Spleen (tissue), 13 donors: ENCODE measurements at places on chromosomes 3 and 15. TPM values are rescaled to one million over a fixed set of nuclear protein-coding genes. Genes with fewer than 3 reads are reported as not detected.

DNA sequence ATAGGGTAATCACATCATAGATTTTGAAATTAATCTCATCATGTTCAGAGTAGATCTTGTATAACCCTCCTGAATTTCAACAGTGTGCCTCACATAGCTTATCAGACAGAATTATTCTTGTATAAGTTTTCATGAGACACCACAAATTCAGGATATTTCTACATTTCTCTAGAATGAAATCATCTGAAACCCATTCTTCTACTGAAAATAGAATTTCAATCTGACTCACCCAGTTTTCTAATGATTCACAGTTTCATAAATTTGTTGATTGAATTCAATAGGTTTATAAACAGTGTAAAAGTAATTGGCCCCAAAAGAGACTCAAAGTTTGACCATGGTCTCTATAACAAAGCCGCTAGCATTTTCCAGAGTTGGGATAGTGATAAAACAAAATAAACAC lies 1082.6 kb upstream of the EPHA6 start:
- no peaks in the 10 kb centered on the region for H3K4me1 ChIP-seq
- DNase-seq: no peak
- no peak overlapping the region for H3K27ac ChIP-seq

DNA sequence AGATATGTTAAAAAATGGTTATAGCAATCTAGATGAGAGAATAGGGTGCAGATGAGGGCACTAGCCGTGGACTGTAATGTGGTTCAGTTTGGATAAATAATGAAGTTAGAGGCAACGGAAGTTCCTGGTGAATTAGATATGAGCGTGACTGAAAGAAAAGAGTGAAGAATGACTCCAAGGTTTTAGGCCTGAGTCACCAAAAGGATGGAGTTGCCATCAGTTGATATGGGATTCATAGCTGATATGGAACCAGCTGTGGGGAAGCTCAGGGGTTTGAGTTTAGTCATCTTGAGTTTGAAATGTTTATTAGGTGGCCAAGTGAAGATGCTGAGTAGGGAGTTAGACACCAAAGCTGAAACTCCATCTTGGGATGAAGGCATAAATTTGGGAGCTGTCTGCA lies 66.2 kb downstream of the SSR3 start:
- no peak overlapping the region for H3K27ac ChIP-seq
- no peak overlapping the region for H3K4me3 ChIP-seq
- DNase-seq: no peak
- no peaks in the 10 kb centered on the region for H3K27me3 ChIP-seq
- peaks cover 16% of the 10 kb centered on the region for H3K4me1 ChIP-seq
- H3K36me3 ChIP-seq: no peaks in the 10 kb centered on the region

DNA sequence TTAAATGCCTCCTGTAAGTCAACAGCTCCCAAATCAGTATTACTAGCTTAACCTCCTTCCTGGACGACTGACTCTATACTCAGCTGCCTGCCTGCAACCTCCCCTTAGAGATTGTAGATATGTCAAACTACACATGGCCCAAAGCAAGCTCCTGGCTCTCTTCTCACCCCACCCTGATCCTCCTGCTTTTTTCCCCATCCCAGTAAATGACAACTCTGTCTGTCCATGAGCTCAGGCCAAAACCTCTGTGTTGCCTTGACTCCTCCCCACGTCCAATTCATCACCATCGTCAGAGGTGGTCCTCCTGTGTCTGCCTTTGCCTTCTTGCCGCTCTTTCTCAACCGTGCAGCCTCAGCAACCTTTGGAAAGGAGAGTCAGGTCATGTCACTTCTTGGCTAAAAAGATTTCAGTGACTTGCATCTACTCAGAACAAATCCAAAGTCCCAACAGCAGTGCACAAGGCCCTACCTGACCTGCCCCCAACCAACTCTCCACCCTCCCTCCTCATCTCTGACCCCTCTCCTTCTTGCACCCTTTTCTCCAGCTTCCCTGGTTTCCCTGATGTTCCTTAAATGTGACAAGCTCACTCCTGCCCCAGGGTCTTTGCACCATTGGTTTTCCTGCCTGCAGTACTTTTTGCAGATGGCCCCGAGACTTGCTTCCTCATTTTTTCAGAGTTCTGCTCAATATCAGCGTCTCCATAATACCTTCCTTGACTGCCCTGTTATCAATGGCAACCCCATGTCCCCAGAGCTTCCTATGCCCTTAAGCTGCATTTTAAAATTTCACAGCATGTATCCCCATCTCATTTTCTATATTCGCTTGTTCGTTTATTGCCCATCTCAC lies 52.8 kb downstream of the LSM3 start:
- no peak overlapping the region for H3K4me3 ChIP-seq
- H3K27ac ChIP-seq: no peak overlapping the region
- peaks cover 22% of the 10 kb centered on the region for H3K4me1 ChIP-seq
- no peaks in the 10 kb centered on the region for H3K27me3 ChIP-seq
- no peaks in the 10 kb centered on the region for H3K36me3 ChIP-seq
- no peak for DNase-seq

DNA sequence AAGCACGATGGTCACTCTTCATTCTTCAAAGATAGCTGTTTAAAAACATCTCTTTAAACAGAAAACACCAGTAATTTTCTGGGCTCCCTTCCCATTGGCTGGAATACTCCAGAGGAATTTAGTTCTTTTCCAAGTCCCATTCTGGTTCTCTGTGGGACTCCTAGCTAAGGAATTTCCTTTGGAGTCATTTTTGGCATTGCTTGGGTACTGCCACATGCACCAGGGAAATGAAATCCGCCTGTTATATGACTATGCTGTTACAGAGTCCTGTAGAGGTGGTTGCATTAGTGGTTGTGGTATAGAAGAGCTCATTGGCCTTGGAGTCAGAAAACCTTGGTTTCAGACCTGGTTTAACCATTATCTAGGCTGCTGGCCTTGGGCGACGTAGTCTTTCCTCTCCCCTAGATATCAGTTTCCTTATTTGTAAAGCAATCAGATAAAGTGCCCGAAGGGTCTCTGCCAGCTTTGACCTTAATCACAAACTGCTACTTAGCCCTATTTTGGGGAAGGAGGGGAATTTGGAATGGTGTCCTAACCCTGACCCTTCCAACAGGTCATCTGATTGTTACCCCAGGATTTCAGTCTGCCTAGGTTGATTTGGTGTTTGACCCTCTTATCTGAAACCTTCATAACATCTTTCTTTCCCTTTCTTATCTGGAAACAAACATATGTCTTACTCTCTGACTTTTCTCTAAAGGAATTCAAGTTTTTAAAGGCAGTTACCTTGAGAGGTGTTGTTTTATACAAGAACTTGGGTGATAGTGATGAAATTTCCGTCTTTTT lies 13.4 kb downstream of the RTP1 start:
- no peak overlapping the region for H3K4me3 ChIP-seq
- no peak for DNase-seq
- H3K4me1 ChIP-seq: no peaks in the 10 kb centered on the region

- DNase-seq: no peak
- H3K27ac ChIP-seq: no peak overlapping the region
- no peak overlapping the region for H3K4me3 ChIP-seq
- peaks cover 77% of the 10 kb centered on the region for H3K36me3 ChIP-seq
- H3K27me3 ChIP-seq: no peaks in the 10 kb centered on the region
- no peaks in the 10 kb centered on the region for H3K4me1 ChIP-seq
These were observed 31.1 kb upstream of the PPIB start for GRCh38 chr15:64193971-64194370.

DNA sequence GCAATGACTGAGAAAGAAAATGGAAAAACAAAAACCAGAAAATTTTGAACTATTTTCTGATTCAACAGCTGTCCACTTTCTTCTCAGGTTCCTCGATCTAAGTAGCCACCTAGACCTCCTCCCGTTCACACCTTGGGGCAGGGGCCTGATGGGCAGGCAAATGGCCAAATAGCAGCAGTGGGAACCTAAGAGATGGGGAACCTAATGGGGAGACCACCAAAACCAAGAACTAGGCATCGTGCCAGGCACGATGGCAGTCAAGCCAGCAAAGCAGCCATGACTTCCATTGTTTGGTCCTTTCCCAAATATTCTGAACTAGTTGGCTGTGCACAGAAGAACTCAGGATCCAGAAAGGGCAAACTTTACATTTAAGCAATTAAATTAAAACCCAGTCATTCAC lies 57.1 kb downstream of the CAPN7 start:
- no peak overlapping the region for H3K4me3 ChIP-seq
- H3K4me1 ChIP-seq: peaks cover 54% of the 10 kb centered on the region
- H3K27ac ChIP-seq: no peak overlapping the region
- H3K27me3 ChIP-seq: no peaks in the 10 kb centered on the region
- DNase-seq: no peak

- H3K36me3 ChIP-seq: no peaks in the 10 kb centered on the region
- DNase-seq: no peak
- H3K27ac ChIP-seq: no peak overlapping the region
- no peak overlapping the region for H3K4me3 ChIP-seq
- peaks cover 1% of the 10 kb centered on the region for H3K4me1 ChIP-seq
These were observed 21.1 kb upstream of the COLQ start for GRCh38 chr3:15542614-15543013.

DNA sequence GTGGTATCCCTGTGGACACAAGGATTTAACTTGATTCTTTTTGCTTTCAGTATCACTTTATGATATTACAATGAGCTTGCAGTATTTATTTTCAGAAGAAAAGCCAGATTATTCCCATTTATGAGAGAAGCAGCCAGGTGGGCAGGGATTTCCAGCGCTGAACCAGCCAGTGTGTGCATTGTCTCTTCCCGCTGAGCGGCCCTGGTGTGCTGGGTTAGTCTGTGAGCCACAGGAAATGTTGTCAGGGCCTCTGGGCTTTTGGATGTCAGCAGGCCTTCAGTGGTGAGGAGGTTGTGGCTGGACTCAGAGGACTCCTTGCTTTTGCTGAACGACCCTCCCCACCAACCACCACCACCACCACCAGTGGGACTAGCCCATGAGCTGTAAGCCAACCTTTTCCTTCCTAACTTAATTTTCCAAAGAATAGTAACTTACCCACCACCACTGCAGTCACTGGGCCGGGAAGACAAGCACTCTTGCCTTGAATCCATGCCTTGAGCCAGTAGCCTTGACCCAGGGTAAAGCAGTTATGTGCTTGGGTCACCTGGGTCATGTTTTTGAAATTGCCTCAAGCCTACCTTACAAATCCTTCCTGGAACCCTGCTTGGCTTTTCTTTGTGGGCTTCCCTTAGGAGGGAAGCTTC lies 33.1 kb downstream of the FLNB start:
- H3K4me1 ChIP-seq: peaks cover 7% of the 10 kb centered on the region
- no peaks in the 10 kb centered on the region for H3K27me3 ChIP-seq
- H3K36me3 ChIP-seq: no peaks in the 10 kb centered on the region
- H3K27ac ChIP-seq: peak overlapping the region; percentile 16
- no peak for DNase-seq

DNA sequence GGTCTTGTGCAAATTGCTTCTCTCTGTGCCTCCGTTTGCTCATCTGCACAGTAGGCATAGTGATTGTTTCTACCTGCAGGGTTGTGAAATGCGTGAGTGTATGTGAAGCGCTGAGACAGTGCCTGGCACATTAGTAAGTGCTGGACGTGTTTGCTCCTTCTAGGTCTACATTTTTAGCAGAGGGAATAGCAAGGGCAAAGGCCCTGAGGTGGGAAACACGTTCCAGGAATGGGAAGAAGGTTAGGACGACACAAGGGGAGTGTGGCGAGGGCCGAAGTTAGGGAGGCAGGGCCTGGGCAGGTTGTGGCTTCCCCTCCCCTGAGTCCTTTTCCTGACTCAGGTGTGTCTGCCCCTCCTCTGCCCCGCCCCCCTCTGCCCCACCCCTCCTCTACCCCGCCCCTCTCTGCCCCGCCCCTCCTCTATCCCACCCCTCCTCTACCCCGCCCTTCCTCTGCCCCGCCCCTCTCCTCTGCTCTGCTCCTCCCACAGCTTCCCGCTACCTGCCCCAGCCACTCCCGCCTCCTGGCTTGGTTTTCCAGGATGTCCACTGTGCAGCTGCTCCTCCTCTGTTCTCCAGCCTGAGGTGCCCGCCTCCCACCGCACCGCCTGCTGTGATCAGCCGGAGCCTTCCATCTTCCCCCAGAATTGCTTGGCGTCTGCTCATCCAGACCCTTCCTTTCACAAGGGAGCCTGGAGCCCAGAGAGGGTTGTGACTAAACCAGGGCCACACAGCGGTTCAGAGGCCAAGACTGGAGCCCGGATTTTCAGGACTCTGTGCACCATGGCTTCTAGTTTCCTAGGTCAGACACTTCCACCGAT lies 31.1 kb upstream of the SMAD6 start:
- DNase-seq: no peak
- no peak overlapping the region for H3K27ac ChIP-seq
- no peaks in the 10 kb centered on the region for H3K27me3 ChIP-seq
- no peaks in the 10 kb centered on the region for H3K36me3 ChIP-seq
- H3K4me3 ChIP-seq: no peak overlapping the region

GRCh38 chr3:152650177-152650576 lies 184.8 kb upstream of the P2RY1 start:
- no peaks in the 10 kb centered on the region for H3K27me3 ChIP-seq
- no peak for DNase-seq
- H3K36me3 ChIP-seq: no peaks in the 10 kb centered on the region
- H3K4me3 ChIP-seq: no peak overlapping the region

The ZMAT3 gene
- 20.3 TPM for total RNA-seq
